Stimulated activated CD4-positive, alpha-beta T cell treated with anti-CD3 and anti-CD28 coated beads, Interleukin-1b, Interleukin-23, amount 100 ng/mL, for 1 hour (primary cell): ENCODE measurements at places on chromosomes 3 and 15.

DNA sequence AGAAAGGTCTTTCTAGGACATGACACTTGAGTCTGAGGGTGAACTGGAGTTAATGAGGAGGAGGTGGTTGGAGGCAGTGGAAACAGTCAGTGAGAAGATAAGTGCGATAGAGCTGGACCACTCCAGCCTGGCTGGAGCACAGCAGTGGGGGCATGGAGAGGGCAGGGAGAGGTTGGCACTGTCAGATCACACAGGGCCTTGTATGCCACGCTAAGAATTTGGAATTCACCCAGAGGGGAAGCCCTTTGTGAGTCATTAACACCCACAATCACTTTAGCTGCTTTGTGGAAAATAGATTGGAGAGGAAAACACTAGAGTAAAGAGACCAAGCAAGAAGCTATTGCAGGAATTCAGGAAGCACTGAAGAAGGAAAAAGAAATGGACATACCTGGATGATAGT lies 83.3 kb downstream of the ZNF621 start:
- no peak for DNase-seq

DNA sequence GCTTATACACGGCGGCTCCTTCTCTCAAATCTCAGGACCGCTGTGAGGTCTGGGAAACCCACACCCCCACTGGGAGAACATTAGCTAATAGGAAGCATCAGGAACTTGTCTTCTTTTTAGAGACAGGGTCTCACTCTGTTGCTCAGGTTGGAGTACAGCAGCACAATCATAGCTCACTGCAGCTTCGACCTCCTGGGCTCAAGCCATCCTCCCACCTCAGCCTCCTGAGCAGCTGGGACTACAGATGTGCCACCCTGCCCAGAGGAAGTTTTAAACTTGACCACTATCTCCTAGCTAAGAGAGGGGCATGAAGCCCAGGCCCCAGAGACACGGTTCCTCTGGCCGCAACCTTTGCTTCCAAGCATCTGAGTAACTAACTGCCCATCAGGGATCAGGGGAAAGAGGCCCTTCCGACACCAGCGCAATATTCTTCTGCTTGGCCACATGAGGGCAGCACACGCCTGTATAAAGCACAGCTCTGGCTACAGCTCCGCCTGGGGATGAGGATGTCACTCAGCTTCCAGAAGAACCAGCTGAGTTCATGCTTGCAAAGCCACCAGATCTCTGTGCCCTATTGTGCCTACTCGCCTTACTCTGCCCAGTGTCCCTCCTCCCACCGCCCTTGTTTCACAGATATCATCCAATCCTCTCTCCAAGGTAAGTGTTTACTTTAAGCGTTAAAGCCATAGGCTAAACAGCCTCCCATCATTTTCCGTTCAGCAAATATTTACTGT lies 57.6 kb upstream of the SLC6A11 start:
- no peak for DNase-seq

- no peak for DNase-seq
These were observed 405.1 kb downstream of the LSAMP start for GRCh38 chr3:116040152-116040551.

DNA sequence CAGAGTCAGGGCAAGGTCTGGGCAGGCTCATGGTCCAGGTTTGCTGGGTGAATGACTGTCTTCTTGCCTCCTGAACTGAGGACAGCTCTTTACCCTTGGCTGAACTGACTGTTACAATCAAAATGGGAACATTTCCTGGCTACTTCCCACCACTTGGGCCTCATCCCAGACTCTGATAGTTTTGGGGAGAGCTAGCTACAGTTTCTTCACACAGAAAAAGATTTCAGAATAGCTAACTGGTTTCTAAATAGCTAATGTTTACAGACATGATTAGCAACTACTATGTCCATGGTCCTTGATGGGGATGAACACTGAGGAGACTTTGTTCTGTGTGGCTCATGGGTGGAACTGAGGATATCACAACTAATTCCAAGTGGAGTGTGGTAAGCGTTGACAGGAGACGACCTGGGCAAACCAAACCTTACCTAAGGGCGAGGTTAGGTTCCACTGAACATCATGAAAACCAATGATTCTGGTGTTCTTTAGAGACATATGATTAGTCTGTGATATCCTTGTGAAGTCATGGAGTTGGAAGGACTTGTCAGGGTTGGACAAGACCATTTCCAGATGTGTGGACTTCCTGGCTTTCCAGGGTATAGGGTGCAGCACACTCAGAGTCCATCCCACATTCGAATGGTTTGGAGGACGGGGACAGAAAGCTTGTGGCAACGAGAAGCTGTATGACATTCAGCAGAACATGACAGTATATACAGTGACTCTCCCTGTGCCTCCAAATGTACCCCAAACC lies 7.3 kb downstream of the ALPK3 start:
- DNase-seq, result no peak

- DNase-seq, result no peak
These were observed 124.8 kb downstream of the BDH1 start for GRCh38 chr3:197430934-197431333.
